ENCODE measurements at places on chromosomes 6 and 20.

DNA sequence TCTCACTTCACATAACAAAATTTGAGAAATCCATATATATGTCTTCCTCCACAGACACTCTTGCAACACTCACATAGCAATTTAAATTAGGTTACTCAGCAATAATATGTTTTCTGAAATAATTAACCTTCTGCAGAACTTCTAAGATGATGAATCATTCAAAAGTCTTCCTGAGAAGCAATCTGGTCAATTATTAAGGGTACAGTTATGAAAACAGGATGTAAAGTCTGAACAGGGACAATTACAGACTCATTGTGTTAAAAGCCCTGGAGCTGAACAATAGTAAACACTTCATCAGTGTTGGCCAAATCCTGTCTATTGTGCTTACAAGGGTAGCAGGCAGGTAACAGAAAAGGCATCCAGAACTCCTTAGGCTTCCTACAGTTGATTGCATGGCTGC, 75.4 kb downstream of the FILIP1 start:
- no peaks in the 10 kb centered on the region for H3K36me3 ChIP-seq
- no peak overlapping the region for H3K4me3 ChIP-seq
- H3K4me1 ChIP-seq: no peaks in the 10 kb centered on the region
- no peak overlapping the region for H3K27ac ChIP-seq
- DNase-seq: no peak
- no peaks in the 10 kb centered on the region for H3K27me3 ChIP-seq

GRCh38 chr20:57212534-57213276, 53.7 kb downstream of the BMP7 start:
- peak; percentile 43 for DNase-seq
- no peaks in the 10 kb centered on the region for H3K36me3 ChIP-seq
- H3K27ac ChIP-seq: peak overlapping the region; percentile 32
- no peaks in the 10 kb centered on the region for H3K27me3 ChIP-seq

GRCh38 chr6:23016696-23017095, 447.3 kb downstream of the HDGFL1 start:
- no peak overlapping the region for H3K27ac ChIP-seq
- no peaks in the 10 kb centered on the region for H3K4me1 ChIP-seq
- H3K36me3 ChIP-seq: no peaks in the 10 kb centered on the region
- H3K27me3 ChIP-seq: no peaks in the 10 kb centered on the region

DNA sequence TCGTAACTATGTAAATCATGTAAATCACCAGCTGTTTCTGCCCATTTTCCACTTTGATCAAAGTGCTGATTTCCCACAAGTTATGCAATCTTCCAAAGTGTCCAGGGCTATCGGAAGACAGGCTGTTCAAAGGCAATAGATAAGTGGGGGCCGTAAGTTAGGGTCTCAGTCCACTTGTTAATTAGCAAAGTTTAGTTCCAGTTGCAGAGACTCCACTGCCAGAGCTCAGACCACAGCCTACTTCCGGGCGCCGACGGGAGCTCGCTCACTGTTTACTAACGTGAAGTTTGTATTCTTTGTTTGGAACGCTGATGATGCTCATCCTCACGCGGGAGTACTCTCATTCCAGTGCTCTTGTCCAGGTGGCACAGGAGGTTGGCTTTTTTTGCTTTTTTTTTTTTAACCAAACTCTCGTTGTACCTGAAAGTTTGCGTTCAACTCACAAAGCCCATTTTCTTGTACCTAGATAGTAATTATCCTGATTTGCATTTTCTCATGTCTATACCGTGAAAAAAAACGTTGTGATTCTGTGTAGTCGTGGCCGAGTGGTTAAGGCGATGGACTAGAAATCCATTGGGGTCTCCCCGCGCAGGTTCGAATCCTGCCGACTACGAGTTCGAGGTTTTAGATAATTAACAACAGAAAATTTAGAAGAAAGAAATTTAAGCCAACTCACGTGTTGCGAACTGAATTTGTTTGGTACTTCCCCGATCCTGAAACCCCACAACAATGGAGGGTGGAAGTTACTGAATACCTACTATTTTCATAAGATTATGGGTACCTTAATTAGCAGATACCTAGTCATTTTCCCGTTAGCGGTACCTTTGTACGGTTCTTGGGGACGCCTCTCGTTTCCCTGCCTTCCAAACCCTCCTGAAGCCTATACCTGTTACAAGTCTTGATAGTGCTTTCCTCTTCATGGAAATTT, 29.9 kb upstream of the ZNF184 start:
- H3K4me1 ChIP-seq: peaks cover 17% of the 10 kb centered on the region
- peak overlapping the region; percentile 31 for H3K4me3 ChIP-seq
- peak; percentile 57 for DNase-seq
- peak overlapping the region; percentile 9 for H3K27ac ChIP-seq

DNA sequence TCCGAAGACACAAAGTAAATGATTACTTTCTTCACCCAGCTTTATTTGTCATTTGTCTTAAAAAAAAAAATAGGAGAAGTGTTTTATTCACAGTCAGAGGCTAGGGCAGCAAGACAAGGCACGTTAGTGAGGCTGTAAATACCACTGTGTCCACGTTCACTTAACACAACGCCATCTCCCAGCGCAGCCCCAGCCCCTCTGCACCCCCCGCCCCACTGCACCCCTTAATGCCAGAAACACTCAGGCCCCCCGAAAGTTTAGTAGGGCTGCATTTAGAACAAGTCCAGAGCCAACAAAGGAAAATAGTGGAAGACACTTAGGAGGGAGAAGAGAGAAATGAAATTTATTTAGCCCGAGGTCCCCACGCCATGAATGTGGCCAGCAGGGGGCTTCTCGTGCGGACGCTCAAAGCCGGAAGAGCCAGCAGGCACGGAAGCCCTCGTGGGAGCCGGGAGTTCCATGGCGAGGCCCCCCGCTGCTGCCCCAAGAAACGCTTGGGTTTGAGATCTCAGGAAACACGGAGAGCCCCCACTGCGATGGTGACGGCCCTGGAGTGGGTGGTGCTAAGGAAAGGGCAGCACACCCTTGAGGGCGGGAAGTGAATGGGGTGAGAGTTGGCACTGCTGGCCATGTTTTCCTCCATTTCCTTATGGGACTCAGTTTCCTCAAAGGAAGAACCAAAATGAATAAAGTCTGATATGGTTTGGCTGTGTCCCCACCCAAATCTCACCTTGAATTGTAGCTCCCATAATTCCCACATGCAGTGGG, 50.2 kb downstream of the IYD start:
- peak; percentile 77 for DNase-seq
- peak overlapping the region; percentile 41 for H3K27ac ChIP-seq
- peak overlapping the region; percentile 19 for H3K4me3 ChIP-seq
- no peaks in the 10 kb centered on the region for H3K27me3 ChIP-seq
- H3K36me3 ChIP-seq: no peaks in the 10 kb centered on the region

GRCh38 chr6:143110572-143110971, 49.9 kb downstream of the AIG1 start:
- H3K36me3 ChIP-seq: no peaks in the 10 kb centered on the region
- no peak overlapping the region for H3K4me3 ChIP-seq
- DNase-seq: no peak

- no peak overlapping the region for H3K4me3 ChIP-seq
- H3K27me3 ChIP-seq: no peaks in the 10 kb centered on the region
- no peak for DNase-seq
- no peaks in the 10 kb centered on the region for H3K4me1 ChIP-seq
- H3K27ac ChIP-seq: no peak overlapping the region
These were observed 146.7 kb upstream of the TBX18 start for GRCh38 chr6:84910906-84911607.

GRCh38 chr6:143363299-143363698, 87.2 kb downstream of the ADAT2 start:
- H3K27ac ChIP-seq: no peak overlapping the region
- no peaks in the 10 kb centered on the region for H3K27me3 ChIP-seq
- DNase-seq: no peak
- no peaks in the 10 kb centered on the region for H3K4me1 ChIP-seq
- no peaks in the 10 kb centered on the region for H3K36me3 ChIP-seq

- no peaks in the 10 kb centered on the region for H3K36me3 ChIP-seq
- peaks cover 35% of the 10 kb centered on the region for H3K4me1 ChIP-seq
- H3K27me3 ChIP-seq: no peaks in the 10 kb centered on the region
- no peak overlapping the region for H3K4me3 ChIP-seq
These were observed 4.6 kb downstream of the JARID2 start for GRCh38 chr6:15250187-15251168.

DNA sequence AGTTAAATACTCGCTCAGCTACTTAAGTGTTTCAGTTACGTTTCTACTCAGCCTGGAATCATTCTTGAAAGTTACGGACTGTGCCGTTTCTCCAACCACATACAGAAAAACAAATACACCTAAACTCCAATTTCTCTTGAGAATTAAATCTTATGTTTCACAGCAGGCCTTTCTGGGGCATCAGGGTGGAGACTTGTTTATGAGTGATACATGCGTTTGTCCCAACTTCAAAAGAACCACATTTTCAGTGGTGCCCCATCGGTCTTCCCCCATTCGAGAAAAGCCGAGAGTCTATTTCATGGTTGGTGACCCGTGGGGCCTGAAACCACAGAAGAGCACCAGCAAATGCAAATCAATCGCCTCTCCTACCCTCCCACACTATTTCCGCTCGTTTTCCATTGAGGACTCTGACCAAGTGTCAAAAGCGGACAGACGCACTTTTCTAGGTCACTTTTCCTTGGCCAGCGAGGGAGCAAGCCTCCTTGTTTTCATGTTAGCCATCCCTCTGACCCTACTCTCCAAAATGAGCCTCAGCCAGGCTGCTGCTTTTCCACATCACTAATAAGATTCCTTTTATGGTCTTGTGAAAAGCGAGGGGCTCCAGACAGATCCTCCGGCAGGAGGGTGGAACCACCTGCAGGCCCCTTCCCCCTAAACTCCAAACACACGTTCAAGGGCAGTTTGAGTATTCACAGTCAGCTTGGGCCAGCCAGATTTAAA, 3.1 kb downstream of the JAG1 start:
- H3K27ac ChIP-seq: peak overlapping the region; percentile 100
- no peaks in the 10 kb centered on the region for H3K27me3 ChIP-seq
- peaks cover 52% of the 10 kb centered on the region for H3K4me1 ChIP-seq
- H3K36me3 ChIP-seq: no peaks in the 10 kb centered on the region

DNA sequence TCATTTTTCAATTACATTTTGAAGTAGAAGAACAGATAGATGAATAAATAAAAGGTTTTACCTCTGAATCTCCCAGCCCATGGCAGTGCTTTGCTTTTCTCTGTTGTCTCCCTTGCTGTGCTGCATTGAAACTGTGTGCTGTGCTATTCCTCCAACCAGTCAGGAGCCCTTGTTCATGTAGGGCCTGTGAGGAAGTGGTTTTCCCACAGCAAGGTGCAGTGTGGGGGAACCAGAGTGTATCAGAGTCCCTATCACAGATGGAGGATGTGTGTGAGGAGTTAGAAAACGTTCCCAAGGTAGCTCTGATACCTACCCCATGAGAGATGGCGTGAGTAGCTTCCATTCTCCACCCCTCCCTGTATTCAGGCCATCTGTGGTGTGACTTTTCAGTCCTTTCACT, 72.8 kb upstream of the RALGAPA2 start:
- H3K4me3 ChIP-seq: no peak overlapping the region
- DNase-seq: no peak
- H3K4me1 ChIP-seq: no peaks in the 10 kb centered on the region
- H3K27me3 ChIP-seq: no peaks in the 10 kb centered on the region
- no peaks in the 10 kb centered on the region for H3K36me3 ChIP-seq

- DNase-seq: no peak
- H3K27ac ChIP-seq: no peak overlapping the region
- H3K4me3 ChIP-seq: no peak overlapping the region
- no peaks in the 10 kb centered on the region for H3K4me1 ChIP-seq
These were observed 1.2 kb downstream of the TRDN start for GRCh38 chr6:123635567-123635966.

- H3K4me3 ChIP-seq: no peak overlapping the region
- no peak for DNase-seq
- H3K27me3 ChIP-seq: no peaks in the 10 kb centered on the region
- H3K36me3 ChIP-seq: no peaks in the 10 kb centered on the region
These were observed 123.8 kb upstream of the DOK5 start for GRCh38 chr20:54351371-54352136.

DNA sequence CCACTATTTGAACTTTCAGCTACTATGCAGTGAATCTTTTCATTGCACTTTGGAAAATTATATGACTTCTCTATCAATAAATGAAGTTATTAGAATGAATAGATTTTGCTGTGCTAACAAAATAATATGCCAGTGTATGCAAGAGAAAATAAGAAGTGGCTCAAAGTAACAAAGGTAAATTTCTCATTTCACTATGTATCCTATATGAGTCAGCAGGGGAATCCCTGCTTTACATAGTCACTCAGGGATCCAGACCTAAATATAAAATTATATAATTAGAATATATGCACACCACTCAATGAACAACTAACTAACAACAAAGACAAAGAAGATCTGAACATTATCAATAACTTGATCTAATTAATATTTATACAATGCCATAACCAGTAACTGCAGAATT, 390.8 kb upstream of the IRAK1BP1 start:
- no peaks in the 10 kb centered on the region for H3K4me1 ChIP-seq
- no peaks in the 10 kb centered on the region for H3K36me3 ChIP-seq
- H3K4me3 ChIP-seq: no peak overlapping the region
- H3K27ac ChIP-seq: no peak overlapping the region
- H3K27me3 ChIP-seq: no peaks in the 10 kb centered on the region
- DNase-seq: no peak

GRCh38 chr6:167058261-167058660, 59.1 kb downstream of the CEP43 start:
- H3K36me3 ChIP-seq: no peaks in the 10 kb centered on the region
- no peaks in the 10 kb centered on the region for H3K27me3 ChIP-seq
- H3K4me1 ChIP-seq: no peaks in the 10 kb centered on the region
- no peak for DNase-seq
- no peak overlapping the region for H3K27ac ChIP-seq
- H3K4me3 ChIP-seq: no peak overlapping the region

- DNase-seq: no peak
- H3K36me3 ChIP-seq: no peaks in the 10 kb centered on the region
- H3K27ac ChIP-seq: no peak overlapping the region
- H3K4me3 ChIP-seq: no peak overlapping the region
- H3K4me1 ChIP-seq: no peaks in the 10 kb centered on the region
These were observed 32.4 kb downstream of the COL9A1 start for GRCh38 chr6:70270287-70271005.

GRCh38 chr20:18901980-18902737, 88.6 kb downstream of the SCP2D1 start:
- H3K4me1 ChIP-seq: no peaks in the 10 kb centered on the region
- H3K4me3 ChIP-seq: no peak overlapping the region
- no peaks in the 10 kb centered on the region for H3K36me3 ChIP-seq
- no peaks in the 10 kb centered on the region for H3K27me3 ChIP-seq
- DNase-seq: no peak

GRCh38 chr20:19449051-19449450, 236.6 kb downstream of the SLC24A3 start:
- H3K27ac ChIP-seq: no peak overlapping the region
- DNase-seq: peak; percentile 9
- no peaks in the 10 kb centered on the region for H3K27me3 ChIP-seq
- H3K36me3 ChIP-seq: no peaks in the 10 kb centered on the region
- H3K4me3 ChIP-seq: no peak overlapping the region

GRCh38 chr20:56941101-56941686, 312.1 kb downstream of the TFAP2C start:
- H3K4me1 ChIP-seq: no peaks in the 10 kb centered on the region
- DNase-seq: no peak
- no peak overlapping the region for H3K27ac ChIP-seq
- no peak overlapping the region for H3K4me3 ChIP-seq
- H3K27me3 ChIP-seq: peaks cover 12% of the 10 kb centered on the region
